ENCODE measurements at places on chromosomes 7 and 10.

- DNase-seq, result no peak
Observed at GRCh38 chr10:28378986-28379585, 76.2 kb upstream of the MPP7 start.

- DNase-seq, result no peak
Observed at GRCh38 chr7:20224025-20224424, 6.8 kb upstream of the MACC1 start.

DNA sequence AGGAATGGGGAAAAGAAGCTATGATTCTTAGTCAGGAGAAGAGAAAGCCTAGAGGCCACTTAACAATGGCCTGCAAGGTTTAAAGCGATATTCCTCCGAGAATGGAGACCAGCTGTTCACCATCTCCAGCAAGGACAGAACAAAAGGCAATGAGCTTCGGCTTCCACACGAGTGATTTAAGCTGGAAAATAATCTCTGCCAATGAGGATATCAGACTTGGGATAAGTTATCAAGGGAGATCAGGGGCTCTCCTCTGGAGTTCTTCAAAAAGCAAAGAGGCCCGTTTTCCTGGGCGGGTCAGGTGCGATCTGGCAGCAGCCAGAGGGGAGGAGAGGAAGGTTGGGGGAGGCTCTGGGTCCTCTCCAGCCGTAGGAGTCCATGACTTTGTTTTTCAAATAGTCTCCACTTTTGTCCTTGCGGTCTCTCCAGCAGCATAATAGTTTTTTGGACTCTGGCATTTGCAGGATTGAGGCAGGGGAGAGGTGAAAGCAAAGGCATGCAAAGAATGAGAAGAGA lies 211.3 kb downstream of the SKIDA1 start:
- DNase-seq, result no peak

- no peak for DNase-seq
Observed at GRCh38 chr10:95406651-95407280, 116.0 kb upstream of the PDLIM1 start.

- DNase-seq, result no peak
Observed at GRCh38 chr7:44846816-44847508, 925 bp downstream of the H2AZ2 start.

DNA sequence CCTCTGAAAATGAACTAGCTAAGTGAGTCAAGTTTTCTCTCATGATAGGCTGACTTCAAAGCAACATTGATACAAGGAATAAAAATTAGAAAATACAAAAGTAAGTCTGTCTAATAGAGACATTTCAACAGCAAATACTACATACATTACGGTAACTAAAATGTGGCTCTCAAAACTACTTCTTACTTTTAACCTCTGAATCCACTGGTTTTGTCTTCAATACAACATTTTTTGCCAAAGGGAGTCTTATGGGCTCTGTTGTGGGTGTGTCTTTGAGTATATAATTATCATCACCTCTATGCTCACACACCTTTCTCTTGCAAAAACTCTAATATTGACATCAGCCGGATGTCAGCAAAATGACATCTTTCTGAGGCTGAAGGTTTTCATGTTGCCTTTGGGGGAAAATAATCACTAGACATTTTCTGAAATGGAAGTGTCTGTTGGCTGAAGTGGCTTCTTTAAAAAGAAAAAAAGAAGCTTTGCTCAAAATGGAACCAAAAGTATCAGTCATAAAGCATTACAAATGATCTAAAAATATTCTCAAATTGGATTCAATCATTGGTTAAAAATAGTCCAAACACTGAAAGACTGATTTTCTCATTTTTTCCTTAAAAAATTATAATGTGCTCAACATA lies 41.8 kb upstream of the FAM133B start:
- DNase-seq, result no peak

DNA sequence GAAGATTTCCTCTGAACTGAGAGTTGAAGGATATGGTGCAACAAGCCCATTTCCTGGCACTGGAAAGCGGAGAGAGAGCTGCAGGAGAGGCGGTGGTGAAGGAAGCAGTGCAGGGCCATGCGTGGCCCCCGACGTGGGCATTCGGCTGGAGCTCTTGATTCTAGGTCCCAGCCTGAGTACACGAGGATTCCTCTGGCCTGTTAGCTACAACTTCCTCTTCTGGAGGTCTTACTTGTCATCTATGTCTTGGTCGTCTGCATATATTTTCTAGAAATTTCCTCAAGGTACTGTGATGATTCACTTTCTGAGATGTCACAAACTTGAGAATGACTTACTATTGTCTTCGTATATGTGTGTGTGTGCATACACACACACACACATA lies 59.2 kb upstream of the JAZF1 start:
- peak; percentile 28 for DNase-seq

GRCh38 chr7:150980663-150981062 lies 2.5 kb upstream of the KCNH2 start:
- no peak for DNase-seq

- DNase-seq, result no peak
Observed at GRCh38 chr10:97584060-97584797, at the start of gene HOGA1. Gene HOGA1 (plus strand): TSS chr10:97584389. CDS start chr10:97584704, 315 bp downstream.

GRCh38 chr7:90222811-90223725 lies 11.5 kb downstream of the STEAP2 start:
- DNase-seq, result no peak

DNA sequence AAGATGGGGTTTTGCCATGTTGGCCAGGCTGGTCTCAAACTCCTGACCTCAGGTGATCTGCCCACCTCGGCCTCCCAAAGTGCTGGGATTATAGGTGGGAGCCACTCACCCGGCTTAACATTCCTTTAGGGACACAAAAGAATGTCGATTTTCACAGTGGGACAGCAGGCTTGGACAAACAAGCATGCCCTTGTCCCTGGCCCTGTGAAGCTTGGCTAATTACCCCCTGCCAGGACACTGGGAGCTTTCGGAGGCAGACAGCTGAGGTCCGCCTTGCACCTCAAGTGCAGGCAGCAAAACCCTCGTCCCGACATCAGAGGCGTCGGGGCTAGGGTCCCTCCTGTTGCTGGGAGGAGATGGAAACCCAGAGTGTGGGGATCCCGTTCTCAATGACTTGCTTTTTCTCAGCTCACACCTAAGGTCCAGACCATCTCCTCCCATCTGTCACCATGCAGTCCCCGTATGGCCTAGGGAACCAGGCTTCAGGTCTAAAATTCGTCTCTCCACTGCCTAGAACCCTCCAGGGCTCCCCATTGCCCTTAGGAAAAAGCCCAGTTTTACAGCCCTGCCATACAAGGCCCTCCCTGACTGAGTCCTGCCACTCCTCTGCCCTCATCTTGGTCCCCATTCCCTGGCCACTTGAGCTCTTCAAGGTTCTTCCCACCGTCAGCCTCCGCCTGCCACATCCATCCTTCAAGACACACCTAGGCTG lies 6.3 kb upstream of the CLIP2 start:
- no peak for DNase-seq

GRCh38 chr7:51062222-51062987 lies 254.2 kb downstream of the COBL start:
- DNase-seq, result no peak

DNA sequence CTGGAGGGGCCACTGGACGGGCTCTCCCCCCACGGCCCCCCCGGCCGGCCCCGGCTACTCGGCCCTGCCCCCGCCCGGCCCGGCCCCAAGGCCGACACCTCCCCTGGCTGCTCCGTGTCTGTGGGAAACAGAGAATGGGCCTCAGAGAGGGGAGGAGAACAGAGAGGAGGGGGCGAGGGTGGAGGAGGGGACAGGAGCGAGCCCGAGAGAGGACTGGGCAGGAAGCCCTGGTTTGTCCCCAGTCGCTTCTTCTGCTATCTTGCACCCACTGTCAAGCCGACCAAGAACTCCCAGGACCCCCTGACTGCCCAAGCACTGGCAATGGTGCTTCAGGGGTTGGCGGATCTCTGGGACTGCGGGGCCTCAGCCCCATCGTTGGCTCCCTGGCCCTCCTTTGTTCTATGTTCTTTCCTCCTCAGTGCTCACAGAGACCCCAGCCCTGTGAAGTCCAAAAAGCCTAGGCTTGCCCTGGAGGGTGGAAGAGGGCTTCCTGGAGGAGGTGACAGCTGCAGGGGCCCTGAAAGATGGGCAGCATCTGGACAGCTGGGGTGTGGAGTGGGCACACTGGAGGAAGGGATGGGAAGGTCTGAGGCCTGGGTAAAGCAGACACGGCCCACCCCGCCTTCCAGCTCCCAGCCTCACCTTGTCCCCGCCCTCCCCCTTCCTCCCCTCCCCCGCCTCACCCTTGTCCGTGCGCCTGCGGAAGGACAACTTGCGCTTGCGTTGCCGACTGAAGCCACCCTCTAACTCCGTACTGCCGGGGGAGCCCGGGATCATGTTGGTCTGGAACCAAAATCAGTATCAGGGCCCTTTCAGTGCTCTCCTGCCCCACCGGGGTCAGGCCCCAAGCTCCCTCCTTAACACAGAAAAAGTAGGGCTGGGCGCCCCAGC lies 30.1 kb downstream of the KCNH2 start:
- no peak for DNase-seq

DNA sequence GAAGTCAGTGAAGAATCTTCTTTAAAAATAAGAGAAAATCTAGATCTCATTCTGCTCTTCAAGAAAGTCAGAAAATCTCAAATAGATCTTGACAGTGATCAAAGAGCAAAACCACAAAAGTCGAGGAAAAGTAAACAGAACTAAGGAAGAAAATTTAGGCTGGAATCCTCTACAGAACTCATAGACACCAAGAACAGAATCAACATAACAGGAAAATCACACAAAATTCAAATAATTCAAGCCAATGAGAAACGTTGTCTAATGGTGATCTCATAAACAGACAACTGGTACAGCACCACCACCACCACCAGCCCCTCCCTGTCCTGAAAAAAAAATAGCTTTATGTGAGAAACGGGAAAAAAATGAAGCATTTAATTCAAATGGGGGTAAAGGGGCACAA lies 6.9 kb downstream of the ITGB1 start:
- no peak for DNase-seq

- DNase-seq, result no peak
Observed at GRCh38 chr7:76073335-76073990, 25.6 kb downstream of the MDH2 start.

GRCh38 chr10:88108115-88108610 lies 244.7 kb downstream of the PTEN start:
- peak; percentile 94 for DNase-seq

- DNase-seq, result no peak
Observed at GRCh38 chr7:50470250-50471163, 20.4 kb upstream of the FIGNL1 start.

DNA sequence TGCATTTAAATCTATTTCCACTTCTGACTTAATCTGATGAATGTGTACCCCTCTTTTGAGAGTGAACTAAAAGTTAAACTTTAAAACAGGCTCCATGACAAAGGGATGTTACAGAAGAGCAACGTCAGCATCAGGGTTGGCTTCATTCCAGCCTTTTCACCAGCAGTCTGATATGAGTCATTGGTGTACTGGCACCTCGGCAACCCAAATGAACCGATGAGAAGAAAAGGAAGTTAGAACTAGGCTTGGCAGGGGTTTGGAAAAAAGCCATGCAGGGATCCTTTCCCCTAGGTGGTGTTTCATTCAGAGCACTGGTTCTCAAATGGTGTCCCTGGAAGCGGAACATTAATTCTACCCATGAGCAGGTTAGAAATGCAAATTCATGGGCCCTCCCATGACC lies 53.6 kb downstream of the SEC61G start:
- DNase-seq, result no peak

GRCh38 chr7:40516376-40516775 lies 381.6 kb downstream of the SUGCT start:
- no peak for DNase-seq

DNA sequence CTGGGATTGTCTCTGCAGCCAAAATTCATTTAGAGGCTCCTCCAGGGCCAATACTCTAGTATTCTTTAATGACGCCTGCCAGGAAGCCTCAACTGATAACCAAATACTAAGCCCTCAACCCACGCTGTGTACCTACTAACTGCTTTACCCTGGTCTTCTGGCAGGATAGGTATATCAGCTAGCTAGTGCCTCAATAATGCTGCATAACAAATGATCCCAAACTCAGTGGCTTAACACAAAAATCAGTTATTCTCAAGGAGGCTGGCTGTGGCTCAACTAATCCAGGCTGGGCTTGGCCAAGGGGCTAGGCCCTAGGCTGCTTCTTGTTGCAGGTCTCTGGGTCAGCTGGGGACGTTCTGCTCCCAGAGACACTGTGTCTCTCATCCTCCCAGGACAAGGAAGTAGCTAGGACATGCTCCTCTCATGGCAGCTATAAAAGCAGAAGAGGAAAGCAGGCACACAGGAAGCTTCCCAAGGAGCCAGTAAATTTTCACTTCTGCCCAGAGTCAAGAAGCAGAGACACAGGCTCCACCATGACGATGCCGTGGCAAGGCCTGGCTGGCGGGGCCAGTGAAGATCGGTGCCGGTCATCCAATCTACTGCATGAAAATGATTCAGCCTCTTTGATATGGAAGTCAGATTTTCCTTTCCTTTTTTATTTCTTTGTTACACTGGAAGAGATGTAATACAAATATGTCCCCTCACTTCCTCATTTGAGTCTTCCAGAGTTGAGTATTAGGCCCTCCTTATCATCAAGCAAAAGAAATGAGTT lies 28.6 kb upstream of the COL13A1 start:
- DNase-seq, result no peak

GRCh38 chr10:33743429-33743857 lies 409.0 kb upstream of the NRP1 start:
- no peak for DNase-seq

GRCh38 chr10:73432646-73433537 lies 469 bp downstream of the MSS51 start:
- DNase-seq, result no peak

DNA sequence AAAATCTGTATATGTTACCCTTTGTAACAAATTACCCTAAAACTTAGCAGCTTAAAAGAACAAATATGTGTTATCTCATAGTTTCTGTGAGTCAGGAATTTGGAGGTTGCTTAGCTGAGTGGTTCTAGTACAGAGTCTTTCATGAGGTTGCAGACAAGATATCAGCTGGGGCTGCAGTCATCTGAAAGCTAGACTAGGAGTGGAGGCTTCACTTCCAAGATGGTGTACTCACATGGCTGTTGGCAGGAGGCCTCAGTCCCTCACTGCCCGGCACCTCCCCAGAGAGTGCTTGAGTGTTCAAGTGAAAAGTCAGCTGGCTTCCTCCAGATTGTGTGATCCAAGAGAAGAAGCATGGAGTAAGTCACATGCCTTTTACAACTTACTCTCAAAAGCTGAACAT lies 16.9 kb upstream of the GGCT start:
- DNase-seq, result no peak

DNA sequence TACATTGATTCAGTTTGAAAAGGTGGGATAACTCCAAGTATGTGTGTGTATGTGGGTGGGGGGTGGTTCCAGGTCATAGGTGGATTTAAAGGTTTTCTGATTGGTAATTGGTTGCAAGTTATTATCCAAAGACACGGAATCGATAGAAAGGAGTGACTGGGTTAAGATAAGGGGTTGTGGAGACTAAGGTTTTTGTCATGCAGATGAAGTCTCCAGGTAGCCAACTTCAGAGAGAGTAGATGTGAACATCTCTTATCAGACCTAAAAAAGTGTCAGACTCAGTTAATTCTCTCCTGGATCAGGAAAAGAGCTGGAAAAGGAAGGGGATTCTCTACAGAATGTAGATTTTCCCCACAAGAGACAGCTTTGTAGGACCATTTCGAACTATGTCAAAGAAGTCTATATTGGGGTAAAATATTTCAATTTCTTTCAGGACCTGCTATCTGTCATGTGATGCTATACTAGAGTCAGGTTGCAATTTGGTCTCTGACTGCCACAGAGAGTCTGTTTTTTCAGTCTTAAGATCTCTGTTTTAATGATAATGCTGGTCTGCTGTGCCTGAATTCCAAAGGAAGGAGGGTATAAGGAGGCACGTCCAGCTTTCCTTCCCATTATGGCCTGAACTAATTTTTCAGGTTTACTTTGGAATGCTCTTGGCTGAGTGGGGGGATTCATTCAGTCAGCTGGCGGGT lies 3.6 kb downstream of the C7orf57 start:
- no peak for DNase-seq

- DNase-seq, result peak; percentile 71
Observed at GRCh38 chr7:102289057-102289456, 2.4 kb downstream of the SH2B2 start.

GRCh38 chr10:20892796-20893195 lies 4.3 kb downstream of the NEBL start:
- no peak for DNase-seq
